RCC 7860 (cell line): ENCODE measurements at places on chromosomes 16 and 17.

DNA sequence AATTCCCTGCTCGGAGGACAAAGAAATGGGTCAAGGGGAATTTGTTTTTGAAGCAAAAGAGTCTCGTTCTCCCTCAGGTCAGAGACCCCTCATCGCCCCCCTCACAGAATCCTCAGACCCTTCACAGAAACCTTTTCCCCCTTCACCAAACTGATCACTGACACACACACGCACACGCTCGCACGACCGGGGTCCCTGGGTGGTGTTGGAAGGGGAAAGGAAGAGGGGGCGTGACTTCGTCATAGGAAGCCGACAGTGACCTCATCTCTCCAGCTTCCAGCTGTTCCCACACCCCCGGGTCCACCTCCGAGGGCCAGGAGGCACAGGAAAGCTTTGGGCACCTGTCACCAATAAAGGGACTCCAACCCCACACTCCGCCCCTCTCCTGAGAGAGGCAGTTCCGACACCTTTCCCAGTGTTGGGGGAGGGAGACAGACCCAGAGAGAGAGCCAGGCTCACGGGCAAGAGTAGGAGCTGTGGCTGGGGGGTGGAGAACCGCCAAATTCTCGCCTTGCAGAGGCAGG, 1.2 kb downstream of the ASGR1 start:
- DNase-seq: no peak

GRCh38 chr17:67055041-67055443, 10.7 kb downstream of the CACNG1 start:
- no peak for DNase-seq

DNA sequence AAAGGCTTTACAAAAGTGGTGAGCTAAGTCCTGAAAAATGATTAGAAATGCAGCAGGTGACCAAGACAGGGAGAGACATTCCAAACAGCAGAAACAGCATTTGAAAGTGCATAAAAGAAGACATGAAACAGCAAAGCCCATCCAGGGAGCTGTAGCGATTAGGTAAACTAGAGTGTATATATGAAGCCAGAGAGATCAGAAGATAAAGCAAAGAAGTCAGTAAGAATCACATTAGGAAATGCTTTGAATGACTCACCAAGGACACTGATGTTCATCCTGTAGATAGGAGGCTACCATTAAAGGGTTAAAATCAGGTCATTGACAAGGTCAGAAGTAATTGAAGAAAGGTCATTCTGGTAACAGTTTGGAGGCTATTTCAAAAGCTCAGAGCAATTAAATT, 27.6 kb upstream of the VAT1L start:
- no peak for DNase-seq

GRCh38 chr16:14672403-14672971, 21.6 kb downstream of the PLA2G10 start:
- peak; percentile 38 for DNase-seq

DNA sequence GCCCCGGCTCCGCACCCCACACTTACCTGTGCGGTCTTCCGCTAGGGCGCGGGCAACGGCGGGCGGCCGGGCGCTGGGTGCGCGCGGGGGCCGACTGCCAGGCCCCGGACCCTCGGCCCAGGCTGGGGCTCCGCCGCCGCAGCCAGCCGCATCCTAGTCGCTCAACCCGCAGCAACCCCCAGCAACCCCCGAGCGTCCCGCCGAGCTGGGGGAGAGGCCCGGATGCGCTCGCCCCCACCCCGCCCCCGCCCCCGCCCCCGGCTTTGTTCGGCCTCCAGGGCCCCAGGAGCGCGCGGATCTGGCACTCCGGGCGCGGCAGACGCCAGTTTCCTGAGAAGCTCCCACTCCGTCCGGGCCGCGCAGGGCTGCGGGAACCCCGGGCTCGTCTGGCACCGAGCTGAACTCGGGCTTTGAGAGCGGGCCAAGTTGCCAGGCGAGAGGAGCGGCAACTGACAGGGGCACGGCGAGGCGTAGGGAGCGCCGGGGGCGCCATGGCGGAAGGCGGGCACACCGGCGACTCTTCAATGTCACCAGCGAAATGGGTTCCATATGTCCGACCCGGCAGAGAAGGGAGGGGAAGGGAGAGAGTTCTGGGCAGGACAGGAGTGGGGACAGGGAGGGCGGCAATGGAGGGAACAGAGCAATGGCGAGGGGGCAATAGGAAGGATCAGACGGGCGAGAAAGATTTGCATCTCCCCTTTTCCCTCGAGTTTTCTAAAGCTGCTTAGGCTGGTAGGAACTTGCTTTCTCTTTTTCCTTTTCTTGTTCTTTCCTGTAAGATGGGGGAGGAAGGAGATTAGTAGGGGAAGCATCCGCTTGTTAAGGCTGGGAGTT, 13.7 kb downstream of the HOXB4 start:
- no peak for DNase-seq

DNA sequence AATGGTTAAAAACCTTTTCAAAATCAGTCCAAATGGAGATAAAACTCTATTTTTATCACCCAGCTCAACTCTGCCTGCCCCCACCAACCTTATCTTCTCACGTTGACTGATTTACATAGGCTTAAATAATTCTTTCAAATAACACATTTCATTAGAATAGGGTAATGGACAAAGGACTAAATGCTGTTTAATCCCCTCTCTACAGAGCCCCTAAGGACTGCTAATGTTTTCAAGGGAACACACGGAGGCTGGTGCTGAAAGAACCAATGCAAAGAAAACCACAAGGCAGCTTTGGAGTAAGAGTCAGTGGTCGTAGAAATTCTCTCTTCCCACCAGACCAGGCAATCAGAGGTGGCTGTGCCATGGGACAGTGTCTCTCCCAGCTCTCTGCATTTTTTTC, 445.7 kb upstream of the MAF start:
- no peak for DNase-seq

DNA sequence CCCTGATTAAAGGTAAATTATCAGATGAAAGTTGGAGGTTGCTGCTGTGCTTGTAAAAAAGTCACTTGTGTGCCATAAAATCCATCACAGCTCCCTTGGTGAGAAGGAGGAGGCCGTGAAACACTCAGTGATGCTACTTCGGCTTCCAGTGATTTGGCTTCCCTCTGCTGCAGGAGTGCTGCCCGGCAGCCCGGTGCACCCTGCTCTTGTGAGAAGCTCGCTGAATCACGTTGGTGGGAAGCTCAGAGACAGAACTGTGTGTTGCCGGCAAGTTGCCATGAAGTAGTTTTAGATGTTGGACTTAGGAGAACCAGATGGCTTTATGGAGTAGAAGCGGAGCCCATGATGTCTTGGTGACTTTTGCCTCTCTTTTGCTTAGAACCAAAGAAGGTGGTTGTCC, 33.3 kb downstream of the MSI2 start:
- no peak for DNase-seq

- peak; percentile 23 for DNase-seq
Measured at GRCh38 chr17:78817123-78817522, 23.5 kb downstream of the USP36 start.

GRCh38 chr16:11692651-11693050, 24.4 kb downstream of the SNN start:
- DNase-seq: no peak

DNA sequence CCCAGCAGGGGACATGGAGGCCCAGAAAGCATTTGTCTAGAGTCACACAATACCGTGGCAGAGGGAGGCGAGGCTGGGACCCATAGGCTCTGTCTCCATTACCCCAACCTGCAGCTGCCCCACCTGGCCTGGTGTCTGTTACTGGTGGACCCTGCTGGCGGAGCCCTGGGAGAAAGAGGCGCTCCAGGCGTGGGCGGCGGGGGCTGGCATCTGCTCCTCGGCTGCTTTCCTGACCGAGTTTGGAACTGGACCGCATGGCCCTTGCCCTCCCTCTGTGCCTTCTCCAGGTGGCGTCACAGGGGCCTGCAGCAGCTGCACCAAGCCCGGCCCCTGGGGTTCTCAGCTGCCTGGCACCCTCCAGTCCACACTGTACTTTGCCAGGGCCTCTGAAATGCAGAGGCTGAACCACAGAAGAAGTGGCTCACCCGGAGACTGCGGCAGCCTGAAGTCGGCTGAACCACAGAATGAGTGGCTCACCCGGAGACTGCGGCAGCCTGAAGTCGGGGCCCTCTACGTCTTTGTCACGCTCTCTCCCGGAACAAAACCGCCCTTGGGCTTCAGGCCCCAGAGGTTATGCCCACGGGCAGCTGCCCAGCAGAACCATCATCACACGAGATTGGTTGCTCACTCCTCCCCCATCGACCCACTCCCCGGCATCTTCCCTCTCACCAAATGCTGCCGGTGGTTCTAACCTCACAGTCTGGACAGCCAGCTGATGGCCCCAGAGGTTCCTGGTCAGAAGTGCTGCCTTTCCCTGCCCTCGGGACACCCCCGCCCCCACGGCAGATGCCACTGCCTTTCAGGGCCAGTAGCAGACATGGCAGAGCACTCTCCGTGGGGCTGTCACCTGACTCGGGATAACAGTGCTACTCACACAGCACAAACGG, 20.2 kb downstream of the CBFA2T3 start:
- no peak for DNase-seq

- DNase-seq: no peak
Measured at GRCh38 chr17:75910699-75911098, 6.0 kb upstream of the MRPL38 start.

GRCh38 chr16:19517424-19518089, 4.3 kb downstream of the GDE1 start:
- no peak for DNase-seq

GRCh38 chr17:79675413-79675725, 55.4 kb upstream of the ENPP7 start:
- no peak for DNase-seq

DNA sequence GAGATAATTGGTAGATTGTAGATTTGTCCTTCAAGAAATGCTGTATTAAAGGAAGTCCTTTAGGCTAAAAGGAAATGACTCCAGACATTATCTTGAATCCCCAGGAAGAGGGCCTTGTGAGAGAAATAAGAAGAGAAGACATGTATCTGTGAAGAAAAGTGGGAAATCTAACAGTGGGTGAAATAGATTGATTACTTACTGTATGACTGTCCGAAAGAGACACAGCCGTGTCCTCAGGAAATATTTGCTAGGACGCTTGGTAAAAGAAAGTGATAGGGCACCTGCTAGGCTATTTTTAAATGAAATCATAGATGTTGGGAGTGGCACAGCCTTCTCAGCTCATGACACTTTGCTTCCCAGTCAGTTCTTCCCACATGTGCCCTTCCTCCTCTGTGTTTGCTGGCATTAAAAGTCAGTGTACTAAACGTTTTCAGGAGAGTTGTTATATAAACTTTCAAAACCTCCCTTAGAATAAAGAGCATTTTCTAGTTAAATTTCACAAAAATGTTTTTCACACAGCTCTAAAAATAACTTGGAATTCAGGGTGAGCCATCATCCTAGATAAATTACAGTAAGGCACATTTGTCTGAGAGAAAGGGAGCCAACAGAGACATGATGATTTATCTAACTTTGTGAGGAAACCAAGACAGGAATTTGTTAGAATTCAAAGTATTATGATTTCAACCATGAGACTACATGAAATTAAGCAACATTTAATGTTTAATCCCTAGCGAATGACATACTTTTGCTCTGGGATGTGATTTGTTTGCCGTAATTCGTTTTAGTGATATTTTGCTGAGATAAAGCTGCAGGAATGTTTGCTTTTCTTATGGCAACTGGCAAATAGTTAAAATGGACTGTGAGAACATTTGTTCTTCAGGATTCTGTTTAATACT, 35.0 kb downstream of the DHRS7B start:
- no peak for DNase-seq

DNA sequence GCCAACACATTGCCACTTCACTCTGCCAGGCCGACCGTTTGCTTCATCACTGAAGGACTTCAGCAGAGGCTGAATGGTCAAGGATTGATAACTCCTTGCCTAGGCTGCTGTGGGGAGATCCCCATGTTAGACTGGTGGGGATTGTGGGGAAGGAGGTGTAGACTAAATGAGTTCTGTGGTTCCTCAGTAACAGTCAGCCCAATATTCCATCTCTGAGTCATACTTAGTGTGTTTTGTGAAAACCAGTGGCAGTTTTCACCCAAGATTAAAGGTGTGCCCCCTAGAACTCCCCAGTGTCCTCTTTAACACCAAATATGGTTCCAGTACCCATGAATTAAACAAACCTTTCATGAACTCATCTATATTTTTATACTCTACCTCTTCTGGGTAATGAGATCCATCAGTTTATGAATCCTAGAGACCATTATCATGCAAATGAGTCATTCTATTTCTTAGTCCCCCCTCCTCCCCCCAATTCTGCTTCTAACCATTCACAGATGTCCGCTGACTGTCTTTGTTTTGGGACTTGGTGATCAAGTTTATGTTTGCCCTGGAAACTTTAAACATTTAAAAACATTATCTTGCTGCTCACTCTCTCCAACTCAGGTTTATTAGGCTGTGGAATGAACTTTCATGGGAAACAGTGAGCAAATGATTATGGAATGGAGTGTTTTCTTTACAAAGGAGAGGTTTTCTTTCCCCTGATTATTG, 66.8 kb upstream of the GAS7 start:
- DNase-seq: no peak

- no peak for DNase-seq
Measured at GRCh38 chr17:60163108-60163784, 13.5 kb downstream of the CA4 start.

DNA sequence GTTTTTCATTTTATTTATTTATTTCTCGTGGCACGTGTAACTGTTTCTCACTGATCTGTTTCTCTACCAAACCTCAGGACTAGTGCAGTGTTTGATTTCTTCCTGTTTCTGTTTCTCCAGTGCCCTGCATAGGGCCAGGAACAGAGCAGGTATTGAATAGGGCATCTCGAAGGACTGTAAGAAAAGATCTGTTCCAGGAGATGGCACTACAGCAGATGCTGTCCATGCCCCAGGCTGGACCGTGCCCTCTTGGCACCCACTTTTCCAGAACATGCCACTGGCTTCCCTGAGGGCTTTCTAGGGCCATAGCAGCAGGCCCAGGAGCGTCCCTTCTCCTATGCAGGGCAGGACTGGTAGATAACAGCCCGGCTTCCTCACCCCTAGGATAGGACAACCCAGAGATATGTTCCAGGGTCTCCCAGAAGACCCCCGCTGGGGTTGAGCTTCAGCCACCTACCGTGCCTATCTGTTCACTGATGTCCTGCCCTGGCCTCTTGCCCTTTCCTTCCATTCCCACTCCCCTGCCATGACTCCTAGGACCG, 4.4 kb downstream of the SNX20 start:
- no peak for DNase-seq

- DNase-seq: no peak
Measured at GRCh38 chr17:80319999-80320344, 59.3 kb downstream of the RNF213 start.

GRCh38 chr17:52170963-52171572, 12.6 kb upstream of the CA10 start:
- no peak for DNase-seq

GRCh38 chr17:82491196-82491530, 28.4 kb upstream of the FOXK2 start:
- DNase-seq: no peak

DNA sequence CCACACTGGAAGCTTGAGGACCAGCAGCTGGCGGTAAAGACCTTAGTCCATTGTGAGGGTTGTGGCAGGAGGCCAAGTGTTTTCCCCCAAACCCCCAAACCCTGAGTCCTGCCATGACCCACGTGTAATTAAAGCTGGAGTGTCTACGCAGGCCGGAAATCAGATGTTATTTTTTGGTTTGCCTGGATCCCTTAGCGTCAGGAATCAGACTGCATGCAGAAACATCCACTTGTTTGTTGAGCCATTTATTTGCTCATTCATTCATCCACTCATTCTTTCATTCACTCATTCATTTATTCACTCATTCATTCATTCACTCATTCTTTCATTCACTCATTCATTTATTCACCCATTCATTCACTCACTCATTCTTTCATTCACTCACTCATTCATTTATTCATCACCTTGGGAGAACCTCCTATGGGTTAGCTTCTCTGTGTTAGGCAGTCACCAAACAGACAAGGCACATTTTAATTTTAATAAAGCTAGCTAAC, 313.1 kb downstream of the MAF start:
- no peak for DNase-seq
